Bone marrow (tissue), 2 donors: ENCODE measurements at places on chromosomes 2 and 18.

DNA sequence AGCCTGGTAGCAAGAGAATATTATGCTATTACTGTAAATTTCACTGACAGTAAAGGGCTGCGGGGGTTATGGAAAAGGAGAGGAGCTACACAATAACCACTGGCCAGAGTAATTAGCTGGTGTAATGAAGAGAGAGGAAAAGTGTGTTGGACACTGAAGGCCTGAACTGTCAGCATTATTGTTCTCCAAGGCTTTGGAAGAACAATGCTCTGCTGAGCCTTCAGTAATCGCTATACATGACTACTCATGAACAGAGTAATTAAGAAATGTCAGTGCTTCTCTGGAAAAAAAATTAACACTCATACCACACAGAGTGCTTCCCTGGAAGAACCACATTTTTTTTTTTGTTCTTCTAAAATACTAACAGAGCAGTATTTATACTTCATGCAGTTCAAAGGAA, 931.3 kb downstream of the CPS1 start:
- no peak for DNase-seq

- no peak for DNase-seq
These were observed 1.8 kb downstream of the LAPTM4A start for GRCh38 chr2:20049637-20050036.

DNA sequence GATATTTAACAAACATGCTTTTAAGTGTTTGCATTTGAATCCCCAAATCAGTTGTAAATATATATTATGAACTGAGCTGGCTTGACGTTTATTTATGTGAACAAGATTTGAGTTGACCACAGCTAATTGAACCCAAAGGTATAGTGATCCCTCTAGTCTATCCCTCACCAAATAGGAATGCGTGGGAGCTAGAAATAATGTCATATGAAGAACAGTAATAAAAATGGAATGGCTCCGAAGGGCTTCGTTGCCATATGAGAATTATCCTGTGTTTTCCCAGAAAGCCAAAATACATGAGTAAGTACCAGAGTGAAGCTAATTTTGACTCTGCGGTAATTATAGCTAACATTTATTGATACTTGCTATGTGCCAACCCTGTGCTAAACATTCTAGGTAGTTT, 142.7 kb downstream of the ADCYAP1 start:
- no peak for DNase-seq

- DNase-seq = no peak
These were observed 157.7 kb upstream of the SERPINE2 start for GRCh38 chr2:224196810-224197209.

GRCh38 chr2:54867457-54867856, 144.0 kb downstream of the EML6 start:
- no peak for DNase-seq

DNA sequence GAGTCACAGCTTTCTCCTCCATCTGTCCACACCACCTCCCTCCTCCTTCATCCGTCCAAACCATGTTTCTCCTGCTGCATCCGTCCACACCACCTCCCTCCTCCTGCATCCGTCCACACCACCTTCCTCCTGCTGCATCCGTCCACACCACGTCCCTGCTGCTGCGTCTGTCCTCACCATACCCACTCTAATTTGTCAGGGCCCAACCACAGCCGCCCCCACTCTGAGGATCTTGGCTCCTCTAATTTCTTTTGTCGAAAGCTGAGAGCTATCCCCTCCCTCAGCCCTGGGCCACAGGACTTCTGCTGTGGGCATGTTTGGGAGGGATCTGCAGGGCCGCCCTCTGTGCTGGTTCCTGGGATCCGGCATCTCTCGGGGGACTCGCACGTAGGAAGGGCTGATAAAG, 67.4 kb downstream of the TPO start:
- DNase-seq = no peak

- no peak for DNase-seq
These were observed 426.3 kb upstream of the ZEB2 start for GRCh38 chr2:144946263-144946662.

- no peak for DNase-seq
These were observed 24.4 kb downstream of the CAPN14 start for GRCh38 chr2:31192851-31193392.

- no peak for DNase-seq
These were observed 7.0 kb downstream of the SLC14A1 start for GRCh38 chr18:45730832-45731575.

GRCh38 chr2:10951558-10952414, 40.1 kb downstream of the KCNF1 start:
- DNase-seq = no peak

DNA sequence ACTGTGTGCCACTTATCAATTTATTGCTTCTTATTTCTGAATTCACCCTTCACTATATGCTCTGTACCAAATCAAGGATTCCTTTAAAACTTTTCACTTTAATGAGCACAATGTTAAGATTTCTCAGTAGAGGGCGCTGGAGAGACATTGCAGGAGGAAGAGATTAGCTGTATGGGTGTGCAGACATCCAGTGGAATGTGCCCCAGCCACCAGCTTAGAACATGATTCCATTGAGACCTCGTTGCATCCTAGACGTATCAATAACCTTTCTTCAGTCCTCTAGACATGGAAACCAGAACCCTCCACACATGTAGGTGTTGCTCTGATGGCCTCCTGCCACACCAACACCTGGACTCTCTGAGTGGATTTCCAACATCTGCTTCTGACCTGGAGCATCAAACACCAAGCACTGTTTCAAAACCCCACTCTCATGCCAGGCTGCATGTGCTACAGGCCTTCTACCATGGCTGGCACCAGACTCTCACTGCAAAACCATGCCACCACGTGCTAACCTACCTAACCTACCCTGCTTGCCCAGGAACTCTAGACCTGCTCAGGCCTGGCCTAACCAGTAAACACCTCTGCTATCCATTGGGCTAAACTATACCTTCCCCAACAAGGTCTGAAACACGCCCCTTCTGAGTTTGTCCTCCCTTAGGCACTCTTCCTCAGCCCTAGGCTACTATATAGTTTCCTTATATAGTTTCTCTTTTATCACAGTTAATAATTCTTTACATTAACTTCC, 633.2 kb upstream of the PKDCC start:
- no peak for DNase-seq

- no peak for DNase-seq
These were observed 6.8 kb downstream of the ACTR1B start for GRCh38 chr2:97656905-97657587.

DNA sequence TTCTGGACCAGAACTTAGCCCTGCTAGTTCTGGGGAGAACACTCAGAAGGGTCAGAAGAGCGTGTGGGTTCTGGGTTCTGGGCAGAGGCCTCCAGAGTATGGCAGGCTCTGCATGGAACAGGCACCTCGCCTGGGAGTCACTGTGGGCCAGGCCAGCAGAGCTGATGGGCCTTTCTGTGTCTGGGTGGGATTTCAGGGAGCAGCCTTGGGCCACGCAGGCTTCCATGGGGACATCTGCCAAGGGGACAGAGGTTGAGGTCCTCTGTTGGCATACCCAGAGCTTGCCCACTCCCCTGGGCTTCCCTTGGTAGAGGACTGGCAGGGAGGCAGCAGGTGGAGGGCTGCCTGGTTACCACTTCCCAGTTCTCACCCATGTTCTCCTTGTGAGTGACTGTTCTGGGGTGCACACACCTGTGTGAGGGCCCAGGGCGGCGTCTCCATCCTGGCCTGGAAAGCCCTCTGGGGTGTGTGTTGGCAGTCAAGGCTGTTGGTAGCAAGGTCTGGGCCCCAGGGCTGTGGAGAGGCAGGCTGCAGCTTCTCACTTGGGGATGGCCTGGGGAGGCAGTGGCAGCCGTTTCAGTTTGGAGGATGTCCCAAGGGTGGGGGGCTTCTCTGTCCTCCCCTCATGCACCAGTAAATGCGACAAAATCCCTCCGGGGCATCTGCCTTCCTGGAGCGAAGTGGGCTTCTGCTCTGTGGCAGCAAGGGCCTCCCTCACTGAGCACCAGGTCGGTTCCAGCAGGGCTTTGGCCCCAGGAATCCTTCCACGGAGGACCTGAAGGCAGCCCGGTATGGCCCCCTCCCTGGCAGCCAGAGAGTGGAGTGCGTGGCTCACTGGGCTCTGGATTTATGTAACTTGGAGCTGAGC, 74.6 kb upstream of the HDAC4 start:
- DNase-seq = no peak
